C1 segment of cervical spinal cord (tissue), 14 donors: ENCODE measurements at places on chromosomes 16 and 17.
A peak's percentile ranks its signal among the peaks of the same experiment; 100 is the strongest.

- no peak for DNase-seq
Measured at GRCh38 chr17:77875881-77876509, 82.5 kb upstream of the TNRC6C start.

GRCh38 chr16:10969615-10970014 is 25.3 kb downstream of the CLEC16A start:
- DNase-seq = no peak

- DNase-seq = no peak
Measured at GRCh38 chr17:6492892-6493674, 48.8 kb downstream of the PIMREG start.

GRCh38 chr17:80198144-80198661 is 21.9 kb downstream of the SGSH start:
- DNase-seq = no peak

GRCh38 chr17:562174-562573 is 152.5 kb downstream of the VPS53 start:
- no peak for DNase-seq

GRCh38 chr17:55134486-55135157 is 130.1 kb upstream of the HLF start:
- no peak for DNase-seq

DNA sequence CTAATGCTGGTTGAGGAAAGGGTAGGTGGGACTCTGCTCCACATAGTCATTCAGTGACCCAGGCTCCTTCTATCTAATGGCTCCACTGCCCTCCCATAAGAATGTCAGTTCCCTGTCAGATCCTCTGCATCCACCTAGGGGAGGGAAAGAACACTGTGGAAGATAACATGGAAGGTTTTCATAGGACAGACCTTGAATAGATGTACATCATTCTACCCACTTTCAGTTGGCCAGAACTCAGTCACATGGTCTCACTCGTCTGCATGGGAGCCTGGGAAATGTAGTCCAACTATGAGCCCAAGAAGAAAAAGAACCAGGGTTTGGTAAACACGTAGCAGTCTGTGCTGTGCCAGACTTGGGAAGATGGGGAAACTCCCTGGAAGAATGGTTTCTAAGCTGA is 27.1 kb upstream of the SCNN1B start:
- DNase-seq = no peak

DNA sequence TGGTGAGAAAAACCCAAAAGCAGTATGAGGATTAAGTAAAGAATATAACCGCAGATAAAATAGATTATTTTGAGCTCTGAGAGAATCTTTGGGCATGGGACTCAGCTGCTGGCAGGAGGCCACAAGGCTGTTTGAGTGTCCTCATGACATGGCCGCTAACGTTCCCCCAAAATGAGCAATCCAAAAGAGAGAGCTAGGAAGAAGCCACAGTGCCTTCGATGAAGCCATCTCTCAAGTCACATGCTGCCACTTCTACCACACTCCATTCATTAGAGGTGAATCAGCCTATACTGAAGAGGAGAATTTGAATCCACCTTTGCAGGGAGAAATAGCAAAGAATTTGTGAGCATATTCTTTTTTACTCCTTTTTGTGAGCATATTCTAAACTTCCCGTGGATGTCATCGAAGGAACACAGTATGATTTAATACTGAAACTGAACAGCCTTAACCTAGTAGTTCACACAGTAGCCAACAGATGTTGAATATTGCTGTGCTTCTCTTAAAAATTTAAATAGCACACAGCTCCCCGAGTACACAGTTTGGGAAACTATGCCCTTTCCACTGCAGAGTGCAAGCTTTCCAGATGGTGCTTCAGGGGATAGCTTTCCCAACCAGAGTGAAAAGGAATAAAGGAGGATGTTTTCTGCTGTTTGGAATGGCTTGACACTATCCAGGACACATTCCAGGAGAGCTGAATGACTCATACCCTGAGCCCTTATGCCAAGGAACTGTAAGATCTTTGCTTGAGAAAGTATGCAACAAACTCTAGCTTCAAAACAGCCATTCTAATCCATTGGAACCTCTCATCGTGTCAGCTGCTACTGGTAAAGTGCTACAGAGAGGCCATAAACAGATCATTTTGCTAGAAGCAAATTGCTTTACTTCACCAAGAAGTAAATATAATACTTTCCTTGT is 33.9 kb downstream of the ANKFY1 start:
- DNase-seq = no peak

DNA sequence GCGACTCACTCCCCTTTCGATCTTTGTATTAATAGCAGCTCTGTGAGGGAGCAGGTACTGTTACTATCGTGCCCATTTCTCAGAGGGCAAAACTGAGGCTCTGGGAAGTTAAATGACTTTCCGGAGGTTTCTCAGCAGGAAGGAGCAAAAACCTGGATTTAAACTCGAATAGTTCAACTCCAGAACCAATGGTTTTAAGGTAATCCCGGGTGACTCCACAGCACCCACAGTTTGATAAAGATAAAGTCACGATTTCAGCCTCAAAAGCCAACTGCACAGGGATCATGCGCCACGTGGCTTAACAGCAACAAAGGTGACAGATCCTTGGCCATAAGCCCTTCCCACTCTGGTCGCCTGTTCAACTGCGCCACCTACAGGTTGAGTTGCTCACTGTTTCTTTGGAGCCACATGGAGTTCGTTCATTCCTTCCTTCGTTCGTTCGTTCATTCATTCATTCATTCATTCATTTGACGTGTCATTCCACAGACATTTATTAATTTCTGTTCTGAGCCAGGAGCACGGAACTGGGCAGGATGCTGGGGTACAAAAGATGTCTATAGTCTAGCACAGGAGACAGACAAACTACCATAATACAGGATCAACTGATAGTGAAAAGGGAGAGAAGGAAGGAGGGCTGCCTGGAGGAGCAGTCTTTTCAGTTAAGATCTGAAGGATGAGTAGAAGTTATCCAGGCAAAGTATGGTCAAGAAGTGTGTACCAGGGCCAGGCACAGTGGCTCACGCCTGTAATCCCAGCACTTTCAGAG is 134.8 kb downstream of the HS3ST2 start:
- DNase-seq = no peak

DNA sequence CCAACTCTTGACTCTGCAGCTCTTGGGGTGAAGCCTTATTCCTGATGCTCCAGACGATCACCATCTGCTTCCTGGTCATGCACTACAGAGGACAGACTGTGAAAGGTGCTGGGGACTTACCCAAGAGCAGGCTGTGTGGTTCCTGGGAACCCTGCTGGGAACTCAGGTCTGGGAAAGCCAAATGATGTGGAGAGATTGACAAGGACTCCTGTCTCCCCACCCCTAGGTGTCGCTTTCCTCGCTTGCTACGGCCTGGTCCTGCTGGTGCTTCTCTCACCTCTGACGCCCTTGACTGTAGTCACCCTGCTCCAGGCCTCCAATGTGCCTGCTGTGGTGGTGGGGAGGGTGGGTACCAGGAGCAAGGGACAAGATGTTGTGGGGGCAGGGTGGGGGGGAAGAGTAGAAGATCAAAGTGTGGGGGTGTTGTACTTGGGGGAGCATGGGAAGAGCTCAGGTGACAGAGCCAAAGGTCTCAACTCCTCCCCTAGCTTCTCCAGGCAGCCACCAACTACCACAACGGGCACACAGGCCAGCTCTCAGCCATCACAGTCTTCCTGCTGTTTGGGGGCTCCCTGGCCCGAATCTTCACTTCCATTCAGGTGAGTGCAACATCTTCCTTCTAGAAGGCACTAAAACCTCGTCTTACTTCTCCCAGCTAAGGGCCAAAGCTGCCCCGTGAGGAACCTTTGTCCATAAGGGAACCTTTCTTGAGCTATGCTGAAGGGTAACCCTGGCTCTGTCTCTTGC is 3.0 kb downstream of the SOX15 start:
- DNase-seq = no peak

DNA sequence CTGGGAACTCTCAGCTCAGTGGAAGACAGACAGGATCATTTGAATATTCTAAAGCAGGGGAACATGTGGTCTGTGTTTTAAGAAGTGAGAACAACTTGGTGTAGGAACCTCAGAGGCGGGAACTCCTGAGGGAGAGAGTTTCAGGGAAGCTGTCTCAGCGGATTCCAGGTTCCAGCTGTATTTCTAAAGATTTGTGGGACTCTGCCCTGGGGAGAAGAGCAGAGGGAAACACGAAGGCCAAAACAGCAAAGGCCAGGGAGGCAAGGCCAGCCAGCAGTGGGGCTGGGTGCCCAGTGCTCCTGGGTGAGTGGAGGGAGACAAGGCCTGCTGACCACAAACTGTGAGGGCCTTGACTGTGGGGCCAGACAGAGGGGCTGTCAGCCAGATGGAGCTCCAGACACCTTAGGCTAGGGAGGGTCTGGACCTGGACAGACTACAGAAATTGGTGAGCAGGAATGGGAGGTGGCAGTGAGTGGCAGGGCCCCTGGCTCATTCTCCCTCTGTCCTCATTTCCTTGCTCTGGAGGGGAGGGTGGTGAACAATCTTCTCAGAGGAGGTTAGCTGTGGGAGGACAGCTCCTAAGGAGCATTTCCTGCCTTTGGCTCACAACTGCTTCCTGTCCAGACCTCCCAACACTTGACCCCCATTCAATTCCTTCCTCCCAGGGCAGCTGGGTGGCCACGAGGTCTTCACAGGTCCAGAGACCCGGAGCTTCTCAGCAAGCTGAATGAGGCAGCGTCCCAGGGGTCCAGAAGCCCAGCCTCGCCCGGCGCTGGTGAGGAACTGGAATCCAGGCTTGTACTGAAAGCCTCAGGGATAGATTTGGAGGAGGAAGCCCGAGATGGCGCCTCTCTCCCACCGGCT is 21.0 kb upstream of the FZD2 start:
- DNase-seq = peak; percentile 8

DNA sequence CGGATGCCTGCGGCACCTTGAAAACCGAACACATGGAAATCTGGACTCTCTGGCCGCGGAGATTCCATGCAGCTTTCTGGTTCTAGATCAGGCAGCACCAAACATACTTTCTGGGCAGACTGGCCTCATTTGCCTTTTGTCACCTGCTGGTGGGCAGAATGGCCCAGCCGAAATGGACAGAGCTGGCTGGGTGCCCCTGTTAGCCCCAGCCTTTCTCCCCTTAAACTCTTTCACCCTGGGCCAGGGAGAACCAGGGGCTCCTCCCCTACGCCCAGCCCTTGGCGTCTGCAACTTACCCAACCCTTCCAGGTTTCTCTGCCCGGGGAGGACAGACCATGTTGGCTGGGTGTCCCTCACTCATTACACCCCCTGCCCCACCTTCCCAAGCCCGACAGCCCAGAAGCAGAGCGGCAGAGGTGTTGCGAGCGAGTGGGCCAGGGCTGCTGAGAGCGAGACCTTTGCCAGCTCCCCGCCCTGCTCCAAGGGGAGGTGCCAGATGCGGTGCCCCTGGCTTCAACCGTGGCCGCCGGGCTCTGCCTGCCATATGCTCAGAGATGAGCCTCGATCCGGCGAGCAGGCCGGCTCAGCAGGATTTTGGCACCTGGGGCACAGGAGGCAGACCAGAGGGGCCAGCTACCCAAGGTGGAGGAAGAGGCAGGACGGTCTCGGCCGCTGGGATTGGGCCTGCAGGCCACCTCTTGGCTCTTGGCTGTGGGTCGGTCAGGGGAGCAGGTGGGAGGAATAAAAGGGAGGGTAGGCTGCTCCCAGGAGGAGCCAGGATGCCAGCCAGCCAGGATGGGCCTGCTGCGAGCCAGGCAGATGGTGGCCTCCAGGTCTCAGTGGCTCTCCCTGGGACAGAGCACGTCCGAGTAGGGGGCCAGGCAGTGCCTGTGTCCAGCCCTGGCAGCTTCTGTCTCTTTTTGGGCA is 191.3 kb downstream of the NTN1 start:
- DNase-seq = no peak

DNA sequence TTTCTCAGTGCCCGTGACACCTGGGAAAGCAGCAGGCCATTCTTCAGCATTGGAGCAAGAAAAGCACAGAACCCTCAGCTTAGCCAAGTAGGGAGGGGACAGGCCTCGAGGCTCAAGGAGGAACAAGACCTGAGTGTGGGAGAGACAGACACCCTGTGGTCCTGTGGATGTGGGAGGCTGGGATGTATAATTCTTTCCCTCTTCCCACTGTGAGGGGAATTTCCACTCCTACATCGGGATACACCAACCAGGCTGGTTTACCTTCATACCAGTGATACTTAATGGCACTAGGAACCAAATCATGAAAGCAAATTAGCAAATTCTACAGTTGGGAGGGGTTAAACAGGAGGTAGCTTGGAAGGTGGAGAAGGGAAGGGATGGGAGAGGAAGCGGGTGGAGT is 41.7 kb downstream of the LYRM1 start:
- DNase-seq = no peak

DNA sequence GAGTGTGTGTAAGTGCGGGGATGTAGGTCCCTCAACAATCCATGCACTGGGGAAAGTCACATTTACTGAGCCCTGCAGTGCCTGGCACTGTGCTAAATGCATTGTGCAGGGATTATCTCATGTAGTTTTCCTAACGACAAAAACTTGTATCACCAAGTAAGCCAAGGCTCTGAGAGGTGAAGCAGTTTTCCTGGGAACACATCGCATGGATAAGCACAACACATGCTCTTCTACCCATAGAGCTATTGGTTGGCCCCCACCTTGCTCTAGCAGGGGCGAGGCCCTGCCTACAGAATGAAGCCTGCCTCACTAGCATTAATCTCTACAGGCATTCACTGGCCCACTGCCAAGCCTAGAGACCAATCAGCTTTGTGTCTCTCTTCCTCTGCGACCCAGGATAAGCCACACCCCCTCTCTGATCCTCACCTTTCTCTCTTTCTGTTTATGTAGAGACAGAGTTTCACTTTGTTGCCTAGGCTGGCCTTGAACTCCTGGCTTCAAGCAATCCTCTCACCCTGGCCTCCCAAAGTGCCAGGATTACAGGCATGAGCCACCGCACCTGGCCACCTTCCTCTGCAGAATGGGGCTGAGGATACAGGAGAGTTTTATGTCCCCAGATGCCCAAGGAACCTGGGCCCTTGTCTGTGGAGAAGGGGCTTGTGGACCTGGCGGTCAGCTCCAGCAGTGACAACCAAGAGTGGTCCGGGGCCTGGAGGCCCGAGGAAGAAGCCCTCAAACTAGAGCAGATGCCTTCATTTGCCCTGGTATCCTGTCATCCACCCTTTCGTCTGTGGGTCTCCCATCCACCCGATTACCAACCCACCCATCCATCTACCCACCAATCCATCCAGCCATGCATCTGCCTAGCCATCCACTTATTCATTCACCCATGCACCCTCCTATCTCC is 12.8 kb downstream of the CDH16 start:
- DNase-seq = no peak

DNA sequence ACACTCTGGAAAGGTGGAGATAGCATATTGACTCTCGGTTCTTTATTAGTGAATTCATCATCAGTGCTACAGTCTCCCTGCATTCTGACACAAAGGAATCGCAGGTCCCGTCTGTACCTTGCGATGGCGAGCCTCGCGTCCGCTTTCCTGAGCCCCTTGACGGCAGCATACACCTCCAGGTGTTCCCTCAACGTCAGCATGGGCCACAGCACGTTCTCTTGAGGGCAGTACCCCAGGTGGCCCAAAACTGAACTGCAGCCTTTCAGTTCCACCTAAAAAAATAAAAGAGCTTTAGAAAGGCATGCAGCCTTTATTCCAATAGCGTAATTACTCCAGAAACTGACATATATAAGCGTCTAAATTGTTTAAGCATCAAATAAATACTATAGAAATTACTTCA is 24.2 kb upstream of the ABCA9 start:
- DNase-seq = no peak

DNA sequence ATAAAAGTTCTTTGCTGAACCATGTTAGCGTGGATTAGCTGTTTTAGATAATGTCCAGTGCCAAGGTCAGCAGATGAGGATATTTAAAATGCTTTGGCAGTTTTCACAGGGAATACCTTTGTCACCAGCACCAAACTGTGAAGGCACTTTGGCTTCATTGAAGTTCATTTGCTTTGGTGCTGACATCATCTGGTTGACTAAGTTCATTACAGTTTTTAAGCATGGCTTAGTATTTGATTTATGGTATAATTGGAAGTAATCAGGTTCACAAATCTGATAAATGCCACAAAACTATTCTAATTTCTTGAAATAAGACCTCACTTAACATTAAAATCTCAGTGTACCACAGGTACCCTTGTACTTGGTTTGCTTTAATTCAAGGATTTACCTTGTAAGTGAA is 4.3 kb downstream of the GID4 start:
- DNase-seq = no peak
